EH (cell line): ENCODE measurements at places on chromosomes 7 and 10.

- peak; percentile 23 for DNase-seq
These were observed 465.0 kb upstream of the KLF6 start for GRCh38 chr10:4249841-4250586.

- no peak for DNase-seq
These were observed 4.1 kb downstream of the EPDR1 start for GRCh38 chr7:37924491-37925041.

GRCh38 chr10:65628493-65629139 lies 1297.2 kb upstream of the LRRTM3 start:
- peak; percentile 0 for DNase-seq

GRCh38 chr7:673681-674453 lies 52.6 kb upstream of the DNAAF5 start:
- DNase-seq, result no peak

GRCh38 chr10:128915630-128916029 lies 551.4 kb upstream of the MGMT start:
- DNase-seq, result no peak

DNA sequence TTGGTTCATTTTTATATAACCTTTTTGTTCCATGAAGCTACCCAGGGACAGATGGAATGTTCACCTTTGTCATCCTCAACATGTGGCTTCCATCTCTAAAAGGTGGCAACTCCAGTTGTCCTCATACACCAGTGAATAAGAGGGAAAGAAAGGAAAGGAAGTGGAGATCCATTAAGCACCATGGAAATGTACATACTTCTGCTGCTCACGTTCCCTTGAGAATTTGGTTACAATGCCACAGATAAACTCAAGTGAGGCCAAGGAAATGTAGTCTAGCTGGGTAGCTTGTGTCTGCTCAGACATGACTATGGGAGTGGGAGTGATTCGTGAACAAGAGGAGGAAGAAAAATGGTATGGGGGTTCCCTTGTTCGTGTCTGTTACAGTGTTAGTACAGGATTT lies 237.1 kb upstream of the FAM3C start:
- no peak for DNase-seq

DNA sequence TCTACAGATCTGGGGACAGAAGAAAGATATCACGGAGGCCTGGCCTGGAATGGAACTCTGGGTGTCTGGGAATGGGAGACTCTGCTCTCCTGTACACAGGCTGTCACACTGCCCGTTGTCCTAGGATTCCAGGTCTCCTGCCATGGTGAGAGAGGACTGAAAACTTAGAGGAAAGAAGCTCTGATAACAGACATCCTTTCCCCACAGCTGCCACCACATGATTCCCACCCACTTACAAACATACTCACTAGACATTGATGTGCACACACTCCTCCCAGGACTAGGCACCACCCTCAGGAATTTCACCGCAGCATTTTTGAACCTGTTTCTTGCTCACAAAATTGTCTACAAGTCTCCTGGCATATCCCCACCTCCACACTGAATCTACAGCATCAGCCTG lies 5.7 kb downstream of the ZNF92 start:
- peak; percentile 45 for DNase-seq

- no peak for DNase-seq
These were observed 141.9 kb downstream of the ELFN1 start for GRCh38 chr7:1811850-1812508.
